ENCODE measurements at places on chromosomes 7 and 10.

- DNase-seq = no peak
Measured at GRCh38 chr10:89304446-89304845, 2.6 kb downstream of the IFIT2 start.

DNA sequence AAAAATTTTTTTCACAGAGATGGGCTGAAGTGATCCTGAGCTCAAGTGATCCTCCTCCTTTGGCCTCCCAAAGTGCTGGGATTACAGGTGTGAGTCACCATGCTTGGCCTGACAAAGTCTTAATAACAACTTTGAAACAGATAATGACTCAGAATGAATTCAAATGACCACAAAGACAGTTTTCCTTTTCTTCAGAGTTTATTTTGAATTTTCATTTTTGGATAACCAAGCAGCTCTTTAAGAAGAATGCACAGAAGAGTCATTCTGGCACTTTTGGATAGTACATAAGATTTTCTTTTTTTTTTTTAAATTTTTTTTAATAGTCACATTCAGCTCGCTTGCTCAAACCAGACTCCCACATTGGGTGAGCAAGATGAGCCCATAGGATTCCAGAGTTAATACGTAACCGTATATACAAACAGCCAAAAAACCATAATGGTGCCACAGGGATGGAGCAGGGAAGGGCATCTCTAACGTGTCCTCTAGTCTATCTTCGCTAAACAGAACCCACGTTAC, 43.0 kb upstream of the NMT2 start:
- DNase-seq = no peak

DNA sequence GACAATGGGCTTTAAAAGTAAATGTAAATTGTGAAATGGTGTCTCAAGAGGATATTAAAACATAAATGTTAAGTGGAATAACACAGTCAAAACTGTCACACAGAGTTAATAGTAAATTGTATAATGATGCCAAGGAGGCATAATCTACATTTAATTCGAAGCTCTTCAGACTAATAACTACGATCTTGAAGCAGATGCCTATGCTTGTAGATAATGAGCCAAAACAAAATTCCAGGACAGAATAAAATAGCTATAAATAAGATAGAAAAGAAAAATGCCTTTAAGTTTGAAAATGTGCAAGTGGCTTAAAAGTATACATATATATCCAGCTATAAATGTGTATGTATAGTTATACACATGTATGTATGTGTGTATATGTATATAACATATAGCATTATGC, 17.5 kb downstream of the TWIST1 start:
- DNase-seq = no peak

- no peak for DNase-seq
Measured at GRCh38 chr7:4233621-4234497, 448.2 kb upstream of the FOXK1 start.

DNA sequence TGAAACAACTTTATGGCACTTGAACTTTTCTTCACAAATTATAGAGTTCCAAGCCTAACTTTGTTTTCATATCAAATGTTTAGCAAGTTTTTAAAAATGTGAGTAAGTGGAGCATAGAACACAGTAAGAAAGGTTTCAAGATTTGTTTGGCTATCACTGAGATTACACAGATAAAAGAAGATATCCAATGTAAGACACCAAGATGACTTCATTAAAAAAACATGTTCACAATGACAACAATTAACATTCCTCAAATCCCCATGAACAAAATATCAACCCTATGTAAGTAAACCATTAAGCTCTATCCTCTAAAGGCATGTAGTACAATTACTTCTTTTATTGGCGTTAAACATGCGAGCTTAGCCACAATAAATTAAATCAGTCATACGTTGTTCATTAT, 129.7 kb downstream of the RELN start:
- DNase-seq = no peak

- DNase-seq = no peak
Measured at GRCh38 chr10:58955615-58956014, 220.8 kb upstream of the PHYHIPL start.

- no peak for DNase-seq
Measured at GRCh38 chr7:39069031-39069430, 91.3 kb downstream of the POU6F2 start.

Measured in omental fat pad (tissue), 4 donors.